ENCODE measurements at places on chromosomes 11 and 22.

DNA sequence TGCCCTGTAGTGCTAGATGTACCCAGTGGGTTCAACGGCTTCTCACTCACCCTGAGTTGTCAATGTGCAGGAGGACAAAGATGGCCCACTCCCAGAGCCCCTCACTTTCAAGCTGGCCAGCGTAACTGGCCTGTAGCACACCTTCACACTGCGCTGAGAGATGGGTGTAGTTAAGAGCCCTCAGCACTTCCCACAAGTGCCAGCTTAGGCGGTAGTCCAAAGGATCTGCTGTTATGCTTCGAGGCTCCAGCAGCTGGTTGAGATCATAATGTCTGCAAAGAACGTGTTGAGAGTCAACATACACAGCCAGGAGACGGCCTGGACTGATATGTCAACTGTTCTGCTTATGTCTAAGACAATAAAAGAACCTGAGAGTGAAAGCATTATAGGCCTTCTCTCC is 14.7 kb upstream of the CHRNA10 start:
- no peak for DNase-seq

- DNase-seq = no peak
Measured at GRCh38 chr11:107688322-107688918, 23.4 kb downstream of the SLN start.

- DNase-seq = no peak
Measured at GRCh38 chr11:111148953-111149352, 96.6 kb upstream of the POU2AF2 start.

- no peak for DNase-seq
Measured at GRCh38 chr22:42856179-42856864, 751 bp downstream of the ARFGAP3 start.

GRCh38 chr11:31995525-31996094 is 95.3 kb upstream of the RCN1 start:
- DNase-seq = no peak
